ENCODE measurements at places on chromosomes 5 and 9.

- DNase-seq, result no peak
Measured at GRCh38 chr5:140800816-140801493, at the start of gene PCDHA3. Gene PCDHA3, plus strand, starts transcription at chr5:140801057.

DNA sequence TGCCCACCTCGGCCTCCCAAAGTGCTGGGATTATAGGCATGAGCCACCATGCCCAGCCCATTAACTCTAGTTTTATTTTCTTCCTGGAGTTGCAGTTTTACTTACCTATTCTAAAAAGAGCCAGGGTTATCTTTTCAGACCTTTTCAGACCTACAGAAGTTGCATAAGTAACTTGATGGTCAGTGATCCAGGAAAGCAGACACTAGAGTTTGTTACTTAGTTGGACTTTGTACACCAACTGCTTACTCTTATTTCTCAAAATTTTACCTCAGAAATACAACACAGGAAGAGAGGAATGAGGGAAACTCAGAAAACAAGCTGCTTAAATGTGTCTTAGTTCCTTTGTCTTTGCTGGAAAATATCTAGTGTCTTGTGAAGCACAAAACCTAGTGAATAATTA is 25.4 kb downstream of the RAD23B start:
- no peak for DNase-seq

- DNase-seq, result no peak
Measured at GRCh38 chr5:108101821-108102220, 280.1 kb downstream of the FBXL17 start.

GRCh38 chr5:36581070-36581469 is 25.3 kb upstream of the SLC1A3 start:
- DNase-seq, result no peak

GRCh38 chr5:91137647-91138046 is 245.5 kb downstream of the ARRDC3 start:
- DNase-seq, result no peak

GRCh38 chr9:14075218-14075617 is 238.7 kb downstream of the NFIB start:
- DNase-seq, result no peak

GRCh38 chr9:104555521-104555920 is 13.4 kb upstream of the OR13C8 start:
- no peak for DNase-seq

All from stimulated activated CD4-positive, alpha-beta T cell treated with anti-CD3 and anti-CD28 coated beads, Interleukin-1b, Interleukin-23, amount 100 ng/mL, for 48 hours (primary cell).